Fibroblast of skin of right quadriceps (primary cell): ENCODE measurements at places on chromosomes 16 and 17.

DNA sequence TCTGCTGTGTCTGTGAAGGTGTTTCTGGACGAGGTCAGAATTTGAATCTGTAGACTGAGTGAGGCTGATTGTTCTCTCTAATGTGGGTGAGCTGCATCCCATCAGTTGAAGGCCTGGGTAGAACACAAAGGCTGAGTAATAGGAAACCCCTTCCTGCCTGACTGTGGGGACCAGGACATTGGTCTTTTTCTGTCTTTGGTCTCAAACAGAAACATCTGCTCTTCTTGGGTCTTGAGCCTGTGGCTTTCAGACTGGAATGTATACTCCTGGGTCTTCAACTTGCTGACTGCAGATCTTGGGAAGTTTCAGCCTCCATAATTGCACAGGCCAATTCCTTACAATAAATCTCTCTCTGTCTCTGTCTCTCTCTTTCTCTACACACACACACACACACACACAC is 19.6 kb upstream of the LRRC75A start:
- no peak for DNase-seq

DNA sequence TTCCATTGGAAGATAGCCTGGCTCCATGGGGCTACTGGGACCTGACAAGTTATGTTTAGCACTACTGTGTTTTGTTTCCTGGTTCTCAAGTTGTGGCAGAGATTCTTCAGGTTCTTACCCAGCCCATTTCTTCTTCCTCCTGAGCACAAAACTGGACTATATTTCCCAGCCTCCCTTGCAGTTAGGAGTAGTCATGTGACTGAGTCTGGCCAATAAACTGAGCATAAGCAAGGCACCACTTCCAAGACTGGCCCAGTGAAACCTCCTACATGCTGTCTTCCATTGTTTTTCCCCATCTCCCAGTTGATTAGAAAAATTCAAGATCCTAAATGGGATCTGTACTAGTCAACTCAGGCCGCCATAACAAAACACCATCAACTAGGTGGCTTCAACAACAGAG is 28.2 kb upstream of the RBBP6 start:
- no peak for DNase-seq

GRCh38 chr16:67186550-67186950 is 2.8 kb upstream of the MATCAP1 start:
- DNase-seq: no peak

DNA sequence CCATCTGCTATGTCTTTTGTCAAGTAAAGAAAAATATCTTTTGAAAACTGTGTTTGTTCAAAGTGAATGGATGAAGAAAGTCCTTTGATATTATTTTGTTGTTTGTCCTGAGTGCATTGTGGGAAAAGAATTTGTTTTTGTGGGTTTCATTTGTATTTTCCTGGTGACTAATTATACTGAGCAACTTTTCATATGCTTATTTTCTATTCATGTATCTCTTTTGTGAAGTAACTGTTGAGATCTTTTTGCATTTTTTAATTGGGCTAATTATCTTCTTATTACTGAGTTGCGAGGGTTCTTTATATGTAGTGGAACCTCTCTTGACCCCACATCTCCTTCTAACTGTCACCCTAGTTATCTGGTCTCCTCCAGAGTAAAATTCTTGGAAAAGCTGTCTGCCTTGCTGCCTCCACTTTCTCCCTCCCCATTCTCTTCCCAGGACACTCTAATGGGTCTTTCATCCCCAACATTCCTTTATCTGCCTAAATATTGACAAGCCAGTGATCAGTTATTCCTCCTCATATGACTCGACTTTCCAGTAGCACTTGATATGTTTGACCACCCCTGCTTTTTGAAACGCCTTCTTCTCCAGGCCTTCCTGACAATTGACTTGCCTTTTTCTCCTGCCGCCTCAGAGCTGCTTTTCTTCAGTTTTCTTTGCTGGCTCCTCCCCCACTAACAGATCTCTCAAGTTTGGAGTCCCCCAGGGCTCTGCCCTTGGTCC is 117.6 kb upstream of the HAS3 start:
- no peak for DNase-seq

- DNase-seq: peak; percentile 56
These were observed 7.1 kb upstream of the LGALS3BP start for GRCh38 chr17:78986649-78987328.

DNA sequence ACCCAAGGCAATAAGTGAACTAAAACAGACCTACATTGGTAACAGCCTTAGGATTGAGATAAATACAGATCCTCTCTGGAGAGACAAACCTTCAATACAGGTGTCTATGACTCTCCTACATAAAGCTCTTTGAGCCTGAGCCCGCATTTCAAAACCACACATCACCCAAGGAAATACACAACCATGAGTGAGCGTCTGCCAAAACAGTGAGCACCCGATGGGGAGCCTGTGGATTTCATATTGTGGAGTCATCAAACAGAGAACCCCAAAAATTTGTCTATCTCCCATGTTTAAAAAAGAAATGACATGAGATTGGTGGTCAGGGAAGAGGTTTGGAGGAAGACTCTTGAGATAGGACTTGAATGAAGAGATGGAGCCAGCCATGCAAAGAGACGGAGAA is 102.2 kb upstream of the LHX1 start:
- no peak for DNase-seq

- DNase-seq: peak; percentile 46
These were observed 121.5 kb upstream of the ADAMTS18 start for GRCh38 chr16:77556201-77556873.

DNA sequence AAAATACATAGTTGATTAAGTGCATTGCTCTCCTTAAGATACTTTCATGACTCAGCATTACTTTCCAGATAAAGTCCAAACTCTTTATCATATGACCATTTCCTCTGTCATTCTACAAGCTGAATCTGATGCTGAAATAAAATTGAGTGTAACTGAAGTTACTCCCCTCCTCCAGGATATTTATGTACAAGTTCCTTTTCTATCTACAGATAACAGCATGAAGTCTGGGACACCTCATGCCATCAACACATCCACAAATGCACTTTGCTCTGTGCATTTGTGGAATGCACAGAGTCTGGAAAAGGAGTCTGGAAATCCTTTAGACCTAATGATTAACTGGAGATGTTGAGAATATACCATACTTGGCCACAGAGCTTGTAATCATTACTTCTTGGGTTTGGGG is 60.5 kb downstream of the ACSM2B start:
- no peak for DNase-seq

GRCh38 chr17:56034197-56034635 is 119.1 kb upstream of the ANKFN1 start:
- DNase-seq: no peak

GRCh38 chr16:20622498-20622870 is 46.3 kb upstream of the ACSM2B start:
- no peak for DNase-seq

GRCh38 chr16:17396762-17397498 is 73.8 kb downstream of the XYLT1 start:
- peak; percentile 63 for DNase-seq

DNA sequence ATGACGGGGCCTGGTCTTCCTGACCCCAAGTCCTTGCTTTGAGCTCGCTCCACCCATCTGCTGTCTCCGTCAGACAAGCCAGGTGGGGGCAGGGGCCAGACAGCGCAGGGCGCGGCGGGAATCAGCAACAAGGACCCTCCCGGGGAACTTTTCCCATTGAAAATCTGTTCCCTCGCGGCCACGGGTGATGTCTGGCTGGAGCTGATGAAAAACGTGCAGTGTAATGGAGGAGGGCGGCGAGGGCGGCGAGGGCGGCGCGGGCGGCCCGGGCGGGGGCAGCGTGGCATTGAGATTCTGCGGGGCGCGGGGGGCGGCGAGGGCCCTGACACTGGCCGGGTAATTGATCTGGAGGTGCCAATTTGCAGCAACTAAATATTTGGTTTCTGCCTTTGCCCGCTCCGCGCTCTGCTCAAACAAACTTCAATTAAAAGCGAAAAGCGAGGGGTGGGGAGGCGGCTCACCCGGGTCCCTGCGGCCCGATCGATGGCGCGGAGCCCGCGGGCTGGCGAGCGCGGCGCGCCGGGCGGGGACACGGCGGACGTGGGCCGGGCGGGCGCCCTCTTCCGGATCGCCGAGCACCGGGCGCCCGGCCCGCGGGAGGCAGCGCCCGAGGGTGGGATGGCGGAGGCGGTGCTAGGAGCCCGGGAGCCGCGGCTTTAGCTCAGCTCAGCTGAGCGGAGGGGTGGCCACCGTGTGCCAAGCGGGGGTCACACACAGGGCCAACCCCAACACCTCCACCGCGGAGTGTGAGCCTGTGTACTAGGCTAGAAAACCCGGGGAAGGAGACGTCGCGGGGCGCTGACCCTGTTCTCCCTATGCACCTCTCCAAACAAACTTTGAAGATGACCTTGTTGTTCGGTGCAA is 32.4 kb downstream of the DCAKD start:
- peak; percentile 55 for DNase-seq
